HS-5 (cell line): ENCODE measurements at places on chromosomes 2 and 18.

DNA sequence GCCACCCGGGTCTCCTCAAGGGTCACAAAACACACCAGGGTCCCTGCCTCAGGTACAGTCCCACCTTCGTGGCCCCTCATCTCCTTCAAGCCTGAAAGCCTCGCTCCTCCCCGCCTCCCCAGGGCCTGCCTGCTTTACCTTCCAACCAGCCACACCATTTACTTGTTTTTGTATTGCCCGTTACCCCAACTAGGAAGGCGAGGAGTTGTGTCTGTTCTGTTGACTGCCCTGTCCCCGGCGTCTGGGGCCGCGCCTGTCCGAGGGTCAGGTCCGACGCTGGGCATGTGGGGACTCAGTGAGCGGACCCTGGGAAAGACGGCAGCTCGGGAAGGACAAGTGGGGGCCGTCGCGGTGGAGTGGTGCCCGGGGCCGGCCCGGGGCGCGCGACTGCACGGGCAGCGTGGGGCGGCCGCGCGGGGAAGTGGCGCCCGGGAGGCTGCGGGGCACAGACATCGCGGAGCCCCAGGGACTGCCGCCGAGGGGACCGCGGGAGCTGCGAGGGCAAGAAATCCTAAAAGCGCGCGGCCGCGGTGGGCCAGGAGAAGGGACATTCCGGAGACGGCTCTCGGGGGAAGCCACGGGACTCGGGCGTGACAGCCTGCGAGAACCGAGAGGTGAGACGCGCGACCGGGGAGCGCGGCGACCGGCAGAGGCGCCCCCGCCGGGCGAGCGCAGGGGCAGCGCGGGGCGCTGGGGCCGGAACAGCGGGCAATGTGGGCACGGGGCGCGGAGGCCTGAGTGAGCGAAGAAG is 797 bp upstream of the GRHL1 start:
- no peak for DNase-seq

DNA sequence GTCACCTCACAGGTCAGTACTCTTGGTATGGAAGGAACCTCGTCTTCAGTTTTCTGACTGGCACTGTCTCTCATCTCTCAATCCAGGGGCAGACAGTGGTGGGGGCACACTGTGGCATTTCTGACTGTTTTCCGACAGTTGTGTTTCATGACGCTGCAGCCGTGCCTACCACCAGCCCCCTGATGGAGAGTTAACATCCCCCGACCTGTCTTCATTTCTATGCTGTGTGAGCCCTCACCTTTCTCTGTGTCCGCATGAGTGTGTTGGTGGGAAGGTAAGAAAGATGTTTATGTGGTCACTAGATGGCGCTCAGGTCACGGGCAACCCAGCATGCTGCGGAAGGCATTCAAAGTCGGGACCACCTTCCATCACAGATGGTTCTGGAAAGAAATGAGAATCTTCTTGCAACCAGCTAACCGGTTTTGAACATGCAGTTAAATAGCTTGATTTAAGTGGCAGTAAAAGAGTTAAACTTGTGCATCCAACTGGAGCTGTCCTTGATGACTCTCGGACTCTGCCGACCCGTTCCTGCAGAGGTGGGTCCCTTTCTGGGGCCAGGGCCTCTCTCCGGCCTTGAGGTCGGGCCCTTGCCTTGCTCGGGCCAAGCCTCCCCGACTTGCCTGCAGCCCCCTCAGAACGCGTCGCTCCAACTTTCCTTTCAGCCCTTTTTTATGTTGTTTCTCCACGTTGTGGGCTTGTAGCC is 92.4 kb downstream of the DYSF start:
- no peak for DNase-seq

DNA sequence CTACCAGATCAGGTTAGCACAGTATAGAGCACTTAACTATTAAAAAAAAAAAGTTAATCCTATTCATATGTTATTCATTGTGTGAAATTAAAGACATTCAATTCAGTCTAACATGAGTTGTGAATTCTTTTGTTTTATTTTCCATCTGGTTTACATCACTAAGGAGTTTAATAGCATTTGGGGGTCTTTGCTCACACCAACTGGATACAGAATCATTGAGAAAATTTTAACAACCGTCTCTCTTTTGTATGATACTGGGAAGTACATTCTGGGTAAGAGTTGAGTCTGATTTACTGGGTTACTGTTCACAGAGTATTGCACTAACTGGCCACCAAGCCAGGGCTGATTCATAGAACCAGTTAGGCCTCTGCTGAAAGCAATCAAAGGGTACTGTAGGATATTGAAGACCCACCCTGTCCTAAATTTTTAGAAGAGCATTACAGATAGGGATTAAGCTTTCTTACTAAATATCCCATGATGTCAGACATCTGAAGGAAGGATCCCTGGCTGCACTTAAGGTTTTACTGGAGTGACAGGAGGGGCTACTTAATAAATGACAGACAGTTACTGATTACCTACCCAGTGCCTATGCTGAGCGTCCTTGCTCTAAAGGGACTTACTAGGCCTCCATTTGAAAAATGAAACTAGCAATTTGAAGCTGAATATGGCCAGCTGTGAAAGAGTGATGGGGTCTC is 387.9 kb downstream of the SETBP1 start:
- no peak for DNase-seq

DNA sequence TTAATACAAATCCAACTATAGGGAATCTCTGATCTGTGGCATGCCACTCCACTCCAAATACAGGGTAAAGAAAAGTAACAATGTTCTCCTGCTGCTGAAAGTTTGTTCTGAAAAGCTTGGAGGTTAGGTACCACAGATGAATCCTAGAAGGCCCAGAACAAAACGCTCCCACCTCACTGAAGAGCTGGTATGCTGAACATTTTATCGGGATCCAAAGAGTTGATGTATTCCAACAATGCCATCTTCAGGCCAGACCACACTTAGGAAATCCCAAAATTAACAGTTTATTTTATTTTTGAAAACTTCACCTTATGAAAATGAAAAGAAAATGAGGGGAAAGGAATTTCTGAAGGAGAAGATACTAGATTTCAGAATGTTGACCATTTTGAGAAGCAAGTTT is 145.1 kb upstream of the CDH19 start:
- DNase-seq, result no peak

DNA sequence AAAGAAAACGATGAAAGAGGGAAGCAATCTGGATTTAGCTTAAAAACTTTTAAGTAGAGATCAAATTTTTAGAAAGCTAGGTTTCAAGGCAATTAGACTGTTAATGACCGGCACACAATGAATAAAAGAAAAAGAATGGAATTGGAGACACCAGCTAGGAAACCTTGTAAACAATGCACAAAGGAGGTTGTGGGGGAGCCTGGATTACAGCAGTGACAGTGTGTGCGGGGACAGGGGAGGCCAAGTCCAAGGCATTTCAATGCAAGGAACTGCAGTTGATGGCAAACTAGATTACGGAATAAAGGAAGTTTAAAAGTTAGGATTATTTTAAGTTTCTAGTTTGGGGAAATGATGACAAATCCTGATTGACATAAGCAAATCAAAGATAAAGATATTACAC is 74.5 kb downstream of the DTNB start:
- DNase-seq, result no peak

DNA sequence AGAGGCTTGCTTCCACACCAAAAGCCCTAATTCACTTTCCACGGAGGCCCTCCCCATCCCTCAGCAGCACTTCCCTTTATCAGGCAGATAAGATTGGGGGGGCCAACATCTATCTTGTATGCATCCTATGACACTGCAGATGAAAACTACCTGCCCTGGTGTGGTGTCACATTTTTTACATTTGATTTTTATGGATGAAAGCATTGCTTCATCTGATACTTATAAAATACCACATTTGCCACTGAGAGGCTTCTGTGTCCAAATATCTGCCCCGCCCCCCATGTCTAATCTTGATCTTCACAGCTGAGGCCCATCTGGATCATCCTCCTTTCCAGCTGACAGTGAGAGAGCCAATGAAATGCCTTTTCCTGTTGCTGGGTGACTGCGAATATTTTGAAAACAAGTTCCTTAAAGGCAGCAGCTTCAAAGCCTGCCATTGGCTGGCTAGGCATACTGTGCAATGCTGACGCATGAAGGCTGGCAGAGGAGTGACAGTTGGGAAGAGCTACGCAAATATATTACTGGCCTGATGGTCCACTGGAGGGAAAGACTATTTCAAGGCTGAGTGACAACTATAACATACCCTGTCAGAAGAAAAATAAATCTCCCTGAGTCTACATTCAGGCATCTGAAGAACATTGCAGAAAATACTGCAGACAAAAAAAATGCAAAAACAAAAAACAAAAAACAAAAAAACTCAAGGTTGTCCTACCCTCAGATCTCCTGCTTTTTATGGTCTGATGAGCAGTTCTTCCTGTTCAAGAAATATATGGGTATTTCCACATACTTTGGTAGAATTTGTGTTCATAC is 318.7 kb downstream of the PDE11A start:
- DNase-seq, result peak; percentile 37

DNA sequence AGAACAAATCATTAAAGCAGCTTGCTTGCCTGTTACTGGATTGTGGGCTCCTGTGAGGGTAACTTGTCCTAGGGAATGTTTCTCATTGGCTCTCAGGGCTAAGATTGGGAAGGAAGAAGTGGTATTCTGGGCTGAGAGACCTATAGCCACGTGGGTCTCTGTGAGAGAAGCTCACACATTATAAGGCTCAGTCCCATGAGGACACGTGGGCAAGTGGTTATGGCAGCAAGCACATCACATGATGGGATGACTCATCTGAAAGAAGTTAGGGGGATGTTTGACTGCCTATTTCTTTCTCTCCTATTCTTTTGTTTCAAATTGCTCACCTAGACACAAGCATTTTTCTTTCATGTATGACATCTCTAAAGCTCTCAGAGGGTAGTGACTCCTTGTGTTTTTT is 418.0 kb upstream of the ST6GAL2 start:
- no peak for DNase-seq

GRCh38 chr18:68532328-68532885 is 182.5 kb downstream of the TMX3 start:
- DNase-seq, result no peak

DNA sequence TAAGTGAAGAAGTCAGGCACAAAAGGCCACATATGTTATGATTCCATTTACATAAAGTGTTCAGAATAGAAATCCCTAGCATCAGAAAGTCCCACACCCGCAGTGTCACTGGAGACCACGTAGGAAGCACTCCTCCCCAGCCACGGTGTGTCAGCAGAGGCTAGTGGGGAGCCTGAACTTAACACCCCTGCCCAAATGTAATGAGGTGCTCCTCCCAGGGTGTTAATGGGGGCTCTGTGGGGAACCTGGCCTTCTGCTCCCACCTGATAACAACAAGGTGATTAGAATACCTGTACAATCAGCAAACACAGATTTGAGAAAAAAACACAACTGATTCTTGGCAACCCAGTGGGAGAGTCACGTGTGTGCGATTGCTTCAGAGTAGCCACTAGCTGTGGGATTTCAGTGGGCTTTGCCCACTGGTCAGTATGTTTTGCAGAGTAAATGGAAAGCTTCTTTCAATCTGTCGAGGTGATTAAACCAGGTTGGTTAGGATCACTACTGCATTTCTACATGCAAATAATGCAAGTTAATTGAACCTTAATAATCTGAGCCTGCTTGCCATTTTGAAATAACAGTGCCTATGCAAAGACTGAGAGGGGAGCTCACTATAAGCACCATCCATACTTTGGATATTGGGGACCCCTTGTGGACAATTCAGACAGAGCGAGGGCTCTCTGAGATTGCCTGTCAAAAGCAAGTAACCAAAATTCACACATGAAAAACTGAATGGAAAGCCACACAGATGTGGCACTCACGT is 20.6 kb upstream of the ATRAID start:
- DNase-seq, result no peak

- DNase-seq, result no peak
Measured at GRCh38 chr2:73043929-73044832, 27.3 kb downstream of the SFXN5 start.

DNA sequence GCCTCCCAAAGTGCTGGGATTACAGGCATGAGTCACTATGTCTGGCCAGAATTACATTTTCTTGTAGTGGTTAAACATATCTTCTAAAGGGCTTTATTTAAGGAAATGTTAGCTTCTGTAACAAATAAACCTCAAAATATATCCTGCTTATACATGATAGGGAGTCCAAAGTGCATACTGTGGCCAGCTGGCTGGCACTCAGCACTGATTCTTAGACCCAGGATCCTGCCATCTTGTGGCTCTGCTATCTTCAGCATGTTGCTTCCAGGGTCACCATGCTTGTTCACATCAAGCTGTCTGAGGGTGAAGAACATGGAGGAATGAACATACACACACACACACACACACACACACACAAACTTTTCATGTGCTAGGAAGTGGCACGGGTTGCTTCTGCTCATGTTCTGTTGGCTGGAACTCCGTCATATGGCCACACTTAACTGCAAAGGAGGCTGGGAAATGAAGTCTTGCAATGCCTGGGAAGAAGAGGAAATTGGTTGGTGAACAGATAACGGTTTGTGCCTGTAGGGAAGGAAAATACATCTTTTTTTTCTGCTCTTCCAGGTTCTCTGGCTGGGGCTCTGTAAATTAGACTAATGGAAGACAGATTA is 40.0 kb downstream of the NPPC start:
- no peak for DNase-seq

DNA sequence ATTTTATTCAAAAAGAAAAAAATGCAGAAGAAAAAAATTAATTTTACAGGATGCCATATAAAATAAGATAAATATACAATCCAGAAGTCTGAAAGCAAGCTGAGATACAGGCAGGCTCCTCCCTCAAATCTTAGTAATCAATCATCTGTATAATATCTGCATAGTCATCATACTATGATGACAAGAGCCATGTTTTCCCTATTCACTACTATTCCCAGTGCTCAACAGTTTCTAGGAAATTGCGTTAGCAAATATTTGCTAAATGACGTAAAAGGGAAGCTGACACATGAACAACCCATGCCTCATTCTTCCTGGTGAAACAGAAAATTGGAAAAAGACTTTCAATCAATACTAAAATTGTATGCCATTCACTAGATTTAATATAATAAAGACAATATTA is 793.2 kb downstream of the SUCLG1 start:
- peak; percentile 91 for DNase-seq

DNA sequence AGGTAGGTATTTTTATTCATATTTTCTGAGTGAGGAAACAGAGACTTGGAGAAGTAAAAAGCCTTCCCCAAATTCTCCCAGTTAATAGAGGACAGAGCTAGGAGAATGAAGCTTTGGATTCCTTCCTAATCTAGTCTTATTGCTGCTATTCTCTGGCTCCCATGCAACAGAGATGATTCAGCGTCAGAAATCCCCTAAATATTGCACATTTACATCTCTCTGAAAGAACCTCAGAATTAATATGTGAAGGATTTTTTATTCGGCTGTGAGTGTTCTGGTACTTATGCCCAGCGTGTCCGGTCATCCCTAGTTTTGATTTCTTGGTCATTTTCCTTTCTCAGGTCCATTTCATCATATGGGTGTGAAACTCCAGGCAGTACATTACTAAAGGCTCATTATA is 91.2 kb upstream of the SESTD1 start:
- no peak for DNase-seq

DNA sequence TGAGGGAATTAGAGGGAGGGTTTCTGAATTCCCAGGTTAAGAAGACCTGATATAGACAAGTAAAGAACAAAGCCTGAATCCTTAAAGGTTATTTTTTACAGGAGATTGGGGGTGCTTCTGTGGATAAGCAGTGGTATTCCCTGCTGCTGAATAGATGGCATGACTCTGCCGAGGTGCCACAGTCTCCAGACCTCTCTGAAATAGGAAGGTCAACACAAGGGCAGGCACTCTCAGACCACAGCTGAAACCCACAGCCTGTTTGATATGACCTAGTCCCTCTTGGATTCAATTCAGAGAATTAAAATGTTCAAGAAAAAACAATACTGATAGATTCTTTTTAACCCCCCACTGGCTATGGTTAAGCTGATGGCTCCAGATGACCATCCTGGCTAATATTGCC is 259.3 kb downstream of the PTGR3 start:
- DNase-seq, result no peak
